Spinal cord (tissue), 10 donors: ENCODE measurements at places on chromosomes 6 and 20.

DNA sequence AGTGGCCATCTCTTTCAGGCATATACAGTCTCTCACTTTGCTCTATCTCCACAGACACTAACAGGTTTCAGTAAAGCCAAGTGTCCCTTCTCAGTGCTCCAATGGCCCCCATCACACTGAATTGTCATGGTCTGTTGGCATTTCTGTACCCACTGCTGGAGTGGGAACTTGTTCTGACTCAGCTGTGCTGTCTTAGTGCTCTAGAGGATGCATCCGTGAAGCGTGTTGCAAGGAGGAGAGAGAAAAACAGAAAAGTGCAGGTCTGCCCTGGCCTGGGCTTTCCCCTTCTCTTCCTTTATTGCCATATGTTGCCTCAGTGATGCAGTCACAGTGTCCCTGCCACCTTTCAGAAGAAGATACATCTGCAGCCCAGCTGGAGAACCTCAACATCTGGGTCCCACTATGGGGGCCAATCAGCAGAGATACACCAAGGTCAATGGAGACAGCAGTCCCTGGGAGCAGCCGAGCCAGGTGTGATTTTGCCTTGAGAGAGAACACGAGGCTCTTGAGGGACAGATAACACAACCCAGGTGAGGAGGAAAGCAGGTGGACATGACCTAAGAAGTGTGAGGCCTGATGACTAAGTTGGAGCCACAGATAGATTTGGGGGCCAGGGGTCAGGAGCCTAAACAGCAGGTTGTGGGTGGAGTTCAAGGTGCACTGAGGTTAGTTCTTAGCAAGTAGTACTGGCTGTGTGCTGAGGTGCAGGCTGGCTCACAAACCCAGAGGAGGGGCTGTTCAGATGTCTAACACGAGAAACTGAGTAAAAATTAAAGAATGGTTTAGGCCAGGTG, 5.6 kb upstream of the PLCG1 start:
- DNase-seq: no peak

GRCh38 chr6:11858439-11858838, 79.8 kb upstream of the ADTRP start:
- no peak for DNase-seq

GRCh38 chr20:51535075-51535386, 7.5 kb downstream of the NFATC2 start:
- no peak for DNase-seq

DNA sequence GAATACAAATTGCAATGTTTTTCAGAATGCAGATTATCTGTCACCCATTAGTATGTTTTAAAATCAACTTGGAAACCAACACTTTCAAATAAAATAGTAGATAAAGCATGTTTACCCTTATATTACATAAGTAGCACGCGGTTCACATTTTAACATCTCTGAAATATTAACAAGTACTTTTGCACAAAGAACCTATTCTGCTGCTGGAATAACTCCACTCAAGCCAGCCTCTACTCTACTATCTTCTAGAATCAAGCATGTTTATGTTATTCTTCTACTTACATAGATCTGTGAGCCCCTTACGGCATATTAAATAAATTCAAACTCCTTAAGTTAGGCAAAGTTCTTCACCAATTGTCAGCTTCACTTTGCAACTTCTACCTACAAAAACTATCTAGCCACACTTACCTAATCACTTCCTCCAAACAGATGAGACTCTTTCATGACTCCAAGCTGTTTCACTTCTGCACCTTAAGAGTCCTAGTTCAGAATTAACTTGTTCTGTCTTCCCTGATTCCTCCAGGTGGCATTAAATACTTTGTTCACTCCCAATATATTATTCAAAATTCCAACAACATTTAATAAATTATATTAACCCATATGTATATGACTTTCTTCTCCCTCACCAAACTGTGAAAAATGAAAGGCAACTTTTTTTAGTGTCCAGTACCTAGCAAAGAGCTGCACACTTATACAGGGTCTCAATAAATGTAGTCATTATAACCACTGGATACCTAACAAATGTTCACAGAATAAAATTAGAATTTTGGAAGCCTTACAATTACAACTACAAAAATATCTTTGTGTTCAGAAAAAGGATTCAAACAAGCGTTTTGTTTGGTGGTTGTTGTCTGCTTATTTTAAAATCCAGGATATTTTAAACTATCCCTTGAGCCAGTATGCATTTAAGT, 12.1 kb downstream of the CEP85L start:
- no peak for DNase-seq

DNA sequence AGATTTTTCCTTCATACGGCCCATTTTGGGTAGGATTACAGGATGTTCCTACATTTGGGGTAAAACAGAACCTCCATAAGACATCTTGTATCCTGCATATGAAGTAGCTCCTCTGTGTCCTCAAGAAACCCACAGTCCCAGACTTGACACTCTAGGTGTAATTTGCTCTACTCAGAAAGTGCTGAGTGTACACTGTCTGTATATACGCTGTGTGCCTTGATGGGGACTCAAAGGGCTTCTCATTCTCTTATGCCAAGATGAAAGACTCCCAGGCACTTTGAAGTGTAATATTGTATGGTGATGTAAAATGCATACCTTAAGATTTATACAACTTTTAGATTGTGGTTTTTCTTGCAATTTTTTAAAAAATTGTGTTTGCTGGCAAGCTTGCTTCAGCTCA, 5.2 kb downstream of the TFAP2D start:
- DNase-seq: no peak

DNA sequence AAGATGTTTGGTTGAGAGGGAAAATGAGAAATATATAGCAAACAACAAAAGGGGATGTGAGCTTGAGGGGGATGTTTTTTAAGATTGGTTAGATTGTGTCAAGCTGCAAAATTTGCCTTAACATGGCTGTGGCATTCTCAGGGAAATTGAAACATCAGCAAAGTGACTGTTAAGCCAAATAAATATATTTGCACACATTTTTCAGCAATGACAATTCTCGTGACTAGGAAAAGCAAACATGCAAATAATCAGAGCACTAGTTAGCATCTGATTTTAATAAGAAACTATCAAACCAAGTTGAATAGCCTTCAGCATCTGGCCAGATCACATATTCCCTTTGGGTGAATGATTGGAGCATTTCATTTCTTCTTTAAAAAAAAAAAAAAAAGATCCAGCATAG, 262.8 kb downstream of the TBC1D7 start:
- DNase-seq: no peak

DNA sequence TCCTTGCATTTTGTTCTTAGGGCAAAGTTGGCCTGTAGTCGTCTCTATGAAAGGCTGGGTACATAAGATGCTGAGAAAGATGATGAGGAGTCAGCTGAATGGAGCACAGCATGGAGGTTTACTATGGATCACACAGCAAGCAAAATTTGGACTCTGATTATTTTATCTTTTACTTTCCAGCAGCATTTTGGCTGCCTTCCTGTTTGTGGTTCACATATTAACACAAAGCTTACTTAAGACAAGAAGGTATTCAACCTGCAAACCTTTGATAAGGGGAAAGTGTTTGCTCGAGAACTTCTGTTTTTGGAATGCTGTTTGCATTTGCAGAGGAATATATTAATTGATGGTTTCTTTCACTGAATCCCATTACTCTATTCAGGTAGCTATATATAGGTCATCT, 103.1 kb upstream of the ENPP5 start:
- no peak for DNase-seq

DNA sequence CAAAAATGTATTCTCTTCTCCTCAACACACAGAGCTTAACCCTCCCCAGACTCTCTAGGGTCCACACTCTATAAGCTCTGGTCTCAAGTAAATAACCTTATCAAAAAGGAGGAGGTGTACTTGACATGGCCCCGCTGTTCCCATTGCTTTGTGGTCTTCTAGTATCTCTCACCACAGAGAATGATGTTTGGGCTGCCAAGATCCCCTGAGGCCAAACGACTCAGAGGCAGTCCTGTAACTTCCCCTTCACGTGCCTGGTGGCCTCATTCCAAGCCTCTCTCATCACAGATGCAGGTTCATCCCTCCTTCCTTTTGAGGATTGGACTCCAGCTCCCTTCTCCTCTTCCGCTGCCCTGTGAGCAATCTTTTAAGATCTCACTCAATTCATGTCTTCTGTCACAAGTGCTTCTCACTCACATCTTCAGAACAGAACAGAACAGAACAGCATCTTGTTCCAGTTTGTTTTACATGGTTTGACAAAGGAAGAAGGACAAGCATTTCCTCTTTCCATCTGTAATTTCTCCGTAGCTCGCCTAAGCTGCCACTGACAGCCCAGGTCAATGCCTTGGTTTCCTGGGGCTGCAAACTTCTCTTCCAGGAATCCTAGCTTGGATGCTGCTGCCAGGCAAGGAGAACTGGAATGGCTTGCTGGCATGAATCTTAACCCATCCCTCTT, 541.5 kb downstream of the CD83 start:
- DNase-seq: no peak

GRCh38 chr6:38723783-38724182, 8.7 kb downstream of the DNAH8 start:
- DNase-seq: no peak

DNA sequence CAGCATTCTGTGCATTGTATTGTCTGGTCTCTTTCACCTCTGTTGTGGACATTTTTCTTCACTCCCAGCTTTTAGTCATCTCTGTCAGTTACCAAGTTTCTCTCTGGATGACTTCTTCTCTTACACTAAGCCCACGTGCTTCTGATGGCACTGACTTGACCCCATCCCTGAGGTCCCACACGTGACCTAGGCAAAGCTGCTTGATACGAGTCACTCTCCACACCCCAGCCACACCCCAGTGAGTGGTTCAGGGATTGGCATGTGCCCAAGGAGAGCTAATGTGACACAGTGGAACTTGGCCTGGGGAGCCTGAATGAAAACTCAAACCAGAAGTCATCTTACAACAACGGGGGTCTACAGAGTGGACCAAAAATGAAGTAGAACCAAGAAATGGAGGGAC, 32.2 kb downstream of the HTR1E start:
- no peak for DNase-seq

- DNase-seq: no peak
These were observed 63.4 kb downstream of the TRAM2 start for GRCh38 chr6:52513464-52513863.

- DNase-seq: no peak
These were observed 245.3 kb downstream of the MAFB start for GRCh38 chr20:40443753-40444152.

- DNase-seq: no peak
These were observed 186.9 kb downstream of the UTRN start for GRCh38 chr6:144471986-144472385.

DNA sequence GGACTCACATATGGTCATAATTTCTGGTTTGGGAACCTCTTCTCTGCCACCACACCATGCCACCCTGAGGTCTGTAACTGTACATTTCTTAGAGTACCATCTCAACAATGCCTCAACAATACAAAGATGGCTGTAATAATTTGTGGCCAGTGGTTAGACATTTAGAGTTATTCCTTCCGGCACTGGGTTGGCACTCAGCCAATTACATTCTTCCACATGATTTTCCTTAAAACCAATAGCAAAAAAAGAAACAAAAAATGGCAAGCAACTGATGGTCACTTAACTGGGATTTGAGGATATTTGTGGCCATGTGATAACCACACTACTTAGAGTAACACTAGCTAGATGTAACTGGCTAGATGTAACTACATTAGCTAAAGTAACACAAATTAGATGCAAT, 79.9 kb downstream of the SEL1L2 start:
- no peak for DNase-seq

DNA sequence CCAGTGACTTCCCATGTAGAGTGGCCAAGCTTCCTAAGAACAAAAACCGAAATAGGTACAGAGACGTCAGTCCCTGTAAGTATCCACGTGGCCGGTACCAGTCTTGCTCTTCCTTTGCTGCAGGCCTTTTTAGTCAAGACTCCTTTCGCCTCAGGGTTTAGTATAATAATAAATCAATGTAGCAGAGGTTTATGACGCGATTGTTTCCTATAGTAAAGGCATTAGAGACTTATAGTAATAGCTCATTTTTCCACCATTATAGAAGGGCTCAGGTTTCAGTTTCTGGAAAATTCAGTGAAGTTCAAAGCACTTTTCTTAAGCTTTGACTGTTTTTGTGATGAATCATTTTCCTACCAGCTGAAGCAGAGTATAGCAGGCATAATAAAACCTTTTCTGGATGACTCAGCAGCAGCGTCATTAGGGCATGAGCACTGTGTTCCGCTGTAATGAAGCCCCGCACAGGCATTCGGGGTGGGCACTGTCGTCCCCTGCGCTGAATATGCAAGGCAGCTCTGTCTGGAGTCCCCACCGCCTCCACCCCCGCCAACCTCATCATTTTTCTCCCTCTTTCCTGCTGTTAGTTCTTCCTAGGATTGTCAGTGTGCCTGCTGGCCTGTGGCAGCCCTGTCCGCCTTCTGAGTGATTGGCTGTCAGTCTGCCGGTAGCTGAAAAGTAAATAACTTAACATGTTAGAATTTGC, 51.3 kb downstream of the PTPN1 start:
- DNase-seq: no peak
